NCI-H748 treated with DMSO at 0.1 percent for 48 hours (cell line): ENCODE measurements at places on chromosomes 13 and 19.

DNA sequence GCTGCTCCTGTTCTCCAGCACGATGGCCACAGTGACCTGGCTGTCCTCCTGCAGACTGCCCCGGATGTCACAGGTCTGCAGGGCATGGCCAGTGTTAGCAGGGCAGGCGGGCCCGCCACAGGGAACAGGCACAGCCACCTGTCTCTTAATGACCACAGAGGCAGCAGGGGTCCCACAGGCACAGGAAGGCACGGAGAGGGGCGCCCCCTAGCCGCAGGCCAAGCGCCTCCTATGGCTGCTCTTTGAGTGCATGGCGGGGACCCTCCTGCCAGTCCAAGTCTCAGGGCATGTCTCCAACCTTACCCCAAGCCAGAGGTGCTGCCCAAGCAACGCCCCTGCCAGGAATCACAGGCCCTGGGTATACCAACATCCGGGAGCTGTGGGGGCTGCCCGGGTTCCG is 14.1 kb downstream of the IZUMO4 start:
- no peak for DNase-seq

- no peak for DNase-seq
These were observed 19.4 kb upstream of the EIF3G start for GRCh38 chr19:10138879-10139795.

- no peak for DNase-seq
These were observed 37.1 kb upstream of the RNF113B start for GRCh38 chr13:98214008-98214643.

- DNase-seq, result no peak
These were observed 501 bp downstream of the GTPBP3 start for GRCh38 chr19:17337675-17338432.

GRCh38 chr19:42232435-42232834 is 10.0 kb downstream of the GSK3A start:
- DNase-seq, result no peak

DNA sequence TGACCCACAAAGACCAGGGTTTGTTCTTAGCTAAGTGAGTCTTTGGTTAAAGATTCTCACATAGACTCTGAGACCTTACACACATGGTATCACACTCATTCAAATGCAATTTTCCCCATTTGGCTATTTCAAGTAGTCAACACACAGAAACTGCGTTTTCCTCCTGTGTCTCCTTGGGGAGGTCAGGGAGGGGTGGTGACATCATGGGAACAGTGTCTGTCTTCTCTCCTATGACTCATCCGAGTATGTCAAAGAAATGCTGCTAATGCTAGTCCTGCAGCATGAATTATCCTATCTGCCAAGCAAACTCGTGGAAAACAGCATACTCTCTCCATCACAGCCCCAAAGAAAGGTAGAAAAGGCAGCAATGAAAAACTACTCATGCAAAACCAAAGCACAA is 100.2 kb downstream of the ENOX1 start:
- no peak for DNase-seq

- no peak for DNase-seq
These were observed 6.9 kb upstream of the RETN start for GRCh38 chr19:7661744-7662538.

DNA sequence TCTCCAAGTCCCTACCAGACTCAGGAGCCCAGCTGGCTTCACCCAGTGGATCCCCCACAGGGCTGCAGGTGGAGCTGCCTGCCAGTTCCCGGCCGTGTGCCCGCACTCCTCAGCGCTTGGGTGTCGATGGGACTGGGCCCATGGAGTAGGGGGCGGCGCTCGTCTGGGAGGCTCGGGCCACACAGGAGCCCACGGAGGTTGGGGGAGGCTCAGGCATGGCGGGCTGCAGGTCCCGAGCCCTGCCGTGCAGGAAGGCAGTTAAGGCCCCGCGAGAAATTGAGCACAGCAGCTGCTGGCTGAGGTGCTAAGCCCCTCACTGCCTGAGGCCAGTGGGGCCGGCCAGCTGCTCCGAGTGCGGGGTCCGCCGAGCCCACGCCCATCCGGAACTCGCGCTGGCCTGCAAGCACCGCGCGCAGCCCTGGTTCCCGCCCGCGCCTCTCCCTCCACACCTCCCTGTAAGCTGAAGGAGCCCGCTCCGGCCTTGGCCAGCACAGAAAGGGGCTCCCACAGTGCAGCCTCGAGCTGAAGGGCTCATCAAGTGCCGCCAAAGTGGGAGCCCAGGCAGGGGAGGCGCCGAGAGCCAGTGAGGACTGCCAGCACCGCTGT is 1771.1 kb downstream of the OLFM4 start:
- no peak for DNase-seq

GRCh38 chr19:45057444-45057843 is 18.6 kb downstream of the CLASRP start:
- no peak for DNase-seq

DNA sequence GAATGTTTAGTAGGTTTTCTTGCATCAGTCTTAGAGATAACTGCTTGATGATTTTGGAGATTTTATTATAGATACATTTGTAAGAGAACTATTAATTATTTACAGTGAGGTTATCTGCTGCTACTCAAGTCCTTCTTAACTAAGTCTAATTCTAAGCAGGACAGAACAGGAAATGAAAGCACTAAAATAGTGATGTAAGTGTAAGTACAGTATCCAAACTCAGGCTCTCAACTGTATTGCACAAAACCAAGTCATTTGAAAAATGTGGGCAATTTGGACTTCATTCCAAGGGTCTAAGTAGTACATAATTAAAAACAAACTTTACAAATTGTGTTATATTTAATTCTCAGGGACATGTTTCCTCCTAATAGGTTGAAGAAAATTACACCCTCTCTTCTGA is 417.1 kb downstream of the ITGBL1 start:
- DNase-seq, result peak; percentile 10

GRCh38 chr13:24230428-24231072 is 70.0 kb downstream of the SPATA13 start:
- no peak for DNase-seq

GRCh38 chr19:49331616-49332055 is 3.6 kb upstream of the CD37 start:
- DNase-seq, result no peak

DNA sequence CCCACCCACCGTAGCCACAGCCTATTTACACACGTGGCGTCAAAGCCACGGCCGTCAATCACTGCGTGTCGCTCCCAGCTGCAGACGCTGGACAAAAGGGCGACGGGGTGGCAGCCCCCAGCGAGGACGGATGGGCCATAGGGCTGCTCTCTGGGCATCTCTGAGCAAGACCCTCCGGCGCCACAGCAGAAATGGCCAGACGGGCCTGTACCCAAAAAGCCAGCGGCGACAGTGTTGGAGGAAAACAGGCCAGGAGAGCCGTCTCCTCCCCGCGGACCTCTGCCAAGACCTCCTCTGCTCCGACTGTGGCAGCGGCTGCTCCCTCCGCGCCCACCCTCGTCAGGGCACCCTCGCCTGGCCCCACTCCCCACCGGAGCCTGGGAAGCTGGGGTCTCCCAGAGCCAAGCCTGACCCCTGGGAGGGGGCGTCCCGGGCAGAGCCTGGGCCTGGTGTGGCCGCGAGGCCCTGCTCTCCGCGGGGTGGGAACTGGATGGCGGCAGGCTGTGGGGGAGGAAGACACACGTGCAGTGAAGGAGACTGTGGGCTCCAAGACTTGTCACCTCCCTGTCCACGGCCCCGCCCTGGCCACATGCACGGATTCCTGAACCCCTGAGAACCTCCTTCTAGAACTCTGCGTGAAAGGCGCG is 2.7 kb downstream of the C2CD4C start:
- no peak for DNase-seq

DNA sequence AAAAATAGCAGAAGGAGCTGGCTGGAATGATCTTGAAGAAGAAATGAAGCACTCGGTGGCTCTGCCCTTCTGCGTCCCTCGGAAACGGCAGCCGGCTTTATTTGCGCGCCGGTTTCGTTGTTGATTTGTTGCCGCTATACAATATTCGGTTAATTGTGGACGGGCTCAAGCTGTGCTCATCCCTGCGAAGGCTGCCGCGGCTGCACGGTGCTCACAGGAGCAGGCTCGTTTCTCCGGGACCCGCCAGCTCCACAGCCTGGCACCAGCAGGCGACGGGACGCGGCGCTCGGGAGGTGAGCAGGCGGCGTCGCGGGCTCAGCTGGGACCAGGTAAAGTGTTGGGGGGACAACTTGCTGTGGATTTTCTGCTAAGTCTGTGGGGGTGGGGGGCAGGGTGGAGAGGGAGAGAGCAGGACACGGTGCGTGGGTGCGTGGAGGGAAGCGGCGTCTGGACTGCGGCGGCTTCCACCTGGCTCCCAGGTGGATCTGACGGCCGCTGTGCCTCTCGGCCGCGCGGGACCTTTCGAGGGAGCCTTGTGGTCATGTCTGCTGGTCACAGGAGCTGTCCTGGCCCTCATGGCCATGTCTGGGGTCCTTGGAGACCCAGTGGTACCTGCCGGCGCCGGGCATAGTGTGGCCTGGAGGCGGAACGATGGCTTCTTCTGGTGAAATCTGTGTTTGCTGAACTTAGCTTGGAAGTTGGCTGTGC is 90.9 kb downstream of the TEX29 start:
- no peak for DNase-seq

DNA sequence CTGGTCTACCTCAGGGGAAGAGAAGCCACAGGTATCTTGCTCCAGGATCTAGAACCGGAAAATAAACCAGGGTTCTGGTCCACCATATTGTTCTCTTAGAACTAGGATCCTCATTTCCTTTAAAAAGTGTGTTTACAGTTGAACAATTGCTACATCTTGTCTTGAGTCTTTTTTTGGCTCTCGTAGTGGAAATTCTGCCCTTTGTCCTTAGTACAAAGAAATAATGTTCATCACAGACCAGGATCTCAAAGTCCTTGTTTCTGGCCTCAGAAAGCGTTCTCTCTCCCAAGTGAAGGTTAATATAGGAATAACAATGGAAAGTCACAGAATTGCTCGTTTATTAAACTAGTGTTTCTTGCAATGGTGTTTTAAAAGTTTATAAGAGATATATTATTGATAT is 20.8 kb downstream of the KLF2 start:
- DNase-seq, result no peak

DNA sequence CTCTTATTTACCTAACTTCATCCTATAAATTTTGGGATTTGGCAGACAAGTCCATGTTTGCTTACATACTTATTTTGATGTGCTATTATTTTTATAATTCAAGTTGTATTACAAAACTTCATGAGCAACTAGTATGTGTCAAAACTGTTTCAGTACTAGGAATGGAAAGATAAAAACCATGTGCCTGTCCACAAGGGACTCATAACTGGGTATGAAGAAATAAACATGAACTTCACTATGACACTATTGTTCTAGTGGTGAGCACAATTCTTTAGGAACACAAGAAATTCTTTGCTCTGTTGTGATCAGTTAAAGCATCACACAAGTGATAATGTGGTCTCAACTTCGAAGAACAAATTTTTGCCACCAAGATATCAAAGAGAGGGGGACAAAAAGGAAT is 97.5 kb upstream of the FBXL3 start:
- DNase-seq, result no peak

DNA sequence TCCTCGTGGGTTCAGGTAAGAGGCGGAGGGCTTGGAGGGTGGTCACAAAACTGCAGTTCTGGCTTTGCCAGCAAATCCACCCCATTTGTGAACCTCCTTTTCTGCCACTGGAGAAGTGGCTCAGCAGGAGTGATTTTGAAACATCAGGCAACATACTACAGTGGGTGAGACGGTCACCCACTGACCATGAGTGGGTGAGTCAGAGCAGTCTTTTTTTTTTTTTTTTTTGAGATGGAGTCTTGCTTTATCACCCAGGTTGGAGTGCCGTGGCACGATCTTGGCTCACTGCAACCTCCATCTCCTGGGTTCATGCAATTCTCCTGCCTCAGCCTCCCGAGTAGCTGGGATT is 3.0 kb downstream of the TOMM40 start:
- DNase-seq, result no peak

DNA sequence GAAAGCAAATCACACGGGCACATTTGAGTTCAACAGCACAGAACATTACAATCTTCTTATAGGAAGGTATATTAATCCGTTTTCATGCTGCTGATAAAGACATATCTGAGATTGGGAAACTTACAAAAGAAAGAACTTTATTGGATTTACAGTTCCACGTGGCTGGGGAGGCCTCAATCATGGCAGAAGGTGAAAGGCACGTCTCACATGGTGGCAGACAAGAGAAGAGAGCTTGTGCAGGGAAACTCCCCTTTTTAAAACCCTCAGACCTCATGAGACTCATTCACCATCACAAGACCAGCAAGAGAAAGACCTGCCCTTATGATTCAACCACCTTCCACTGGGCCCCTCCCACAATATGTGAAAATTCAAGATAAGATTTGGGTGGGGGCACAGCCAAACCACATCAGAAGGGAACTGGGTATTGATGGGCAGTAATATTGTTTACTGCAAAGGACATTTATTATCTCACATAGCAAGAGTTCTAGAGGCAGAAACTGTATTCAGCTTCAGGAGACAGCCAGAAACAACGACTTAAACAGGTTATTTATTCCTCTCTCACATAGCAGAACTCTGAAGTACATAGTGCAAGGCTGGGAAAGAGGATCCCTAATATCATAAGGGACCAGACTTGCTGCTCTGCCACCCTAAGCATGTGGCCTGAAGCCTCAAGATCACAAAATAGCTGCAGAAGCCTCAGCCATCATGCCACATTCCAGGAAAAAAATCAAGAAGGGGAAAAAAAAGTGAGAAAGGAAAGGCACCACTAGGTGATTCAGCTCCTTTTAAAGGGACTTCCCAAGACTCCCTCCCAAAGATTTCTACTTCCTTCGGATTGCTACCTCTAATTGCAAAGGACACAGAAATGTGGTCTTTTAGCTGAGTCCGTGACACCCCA is 23.1 kb downstream of the FXYD5 start:
- no peak for DNase-seq

GRCh38 chr13:24459234-24459633 is 53.3 kb downstream of the PARP4 start:
- no peak for DNase-seq

- DNase-seq, result no peak
These were observed 5.0 kb upstream of the TEX29 start for GRCh38 chr13:111315347-111315995.

GRCh38 chr13:112658808-112659207 is 31.0 kb upstream of the ATP11A start:
- DNase-seq, result no peak

- no peak for DNase-seq
These were observed 57.3 kb downstream of the CDADC1 start for GRCh38 chr13:49304763-49305700.

DNA sequence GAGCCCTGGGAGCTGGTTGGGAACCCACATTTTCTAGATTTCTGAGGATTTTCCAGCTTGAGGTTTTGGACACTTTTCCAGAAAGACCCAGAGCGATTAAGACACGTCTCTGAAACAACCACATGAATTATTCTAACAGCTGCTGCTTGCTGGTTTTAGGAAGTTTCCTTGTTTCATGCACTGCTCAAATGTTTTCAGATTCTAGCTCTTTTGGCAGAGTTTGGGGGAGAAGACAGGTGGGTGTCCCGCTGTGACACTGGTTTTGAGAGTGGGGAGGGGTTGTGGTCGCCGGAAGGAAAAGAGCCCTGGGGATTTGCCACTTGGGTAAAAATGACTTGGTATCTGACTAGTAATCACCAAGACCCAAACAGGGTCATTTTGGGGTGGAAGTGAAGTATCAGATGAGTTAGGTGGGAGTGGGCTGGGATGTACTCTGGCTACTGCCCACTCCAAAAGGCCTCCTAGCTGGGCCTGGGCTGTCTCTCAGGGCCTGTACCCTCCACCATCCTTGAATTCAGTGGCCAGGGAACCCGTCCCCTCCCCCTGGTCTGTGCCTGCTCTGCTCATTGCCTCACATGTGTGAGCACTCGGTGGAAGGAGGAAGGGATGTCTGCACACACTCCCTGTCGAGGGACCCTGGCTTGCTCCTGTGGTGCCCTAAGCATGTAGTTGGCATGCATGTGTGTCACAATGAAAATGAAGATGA is 13.2 kb downstream of the GATAD2A start:
- no peak for DNase-seq

GRCh38 chr13:43579321-43579720 is 207.5 kb downstream of the ENOX1 start:
- no peak for DNase-seq

GRCh38 chr13:94481941-94482340 is 2.5 kb upstream of the DCT start:
- no peak for DNase-seq
